Heart right ventricle (tissue), 16 donors: ENCODE measurements at places on chromosomes 12 and 14.

DNA sequence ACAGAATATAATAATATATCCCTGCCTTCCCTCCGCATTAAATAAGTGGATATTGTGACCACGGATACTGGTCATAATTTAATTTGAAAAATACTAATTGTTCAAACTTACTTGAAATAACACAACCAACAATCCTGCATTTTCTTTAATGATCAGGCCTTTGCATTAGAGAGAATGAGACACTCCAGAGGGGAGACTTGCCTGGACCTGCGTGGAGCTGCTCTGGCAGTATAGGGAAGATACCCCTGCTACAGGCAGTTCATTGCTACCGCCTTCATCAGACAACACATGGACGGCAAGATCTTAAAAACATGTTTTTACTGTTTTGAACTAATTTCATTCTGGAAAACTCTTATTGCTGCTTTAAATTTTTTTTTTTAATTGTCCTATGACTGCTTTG lies 211.0 kb upstream of the FAR2 start:
- DNase-seq = no peak

DNA sequence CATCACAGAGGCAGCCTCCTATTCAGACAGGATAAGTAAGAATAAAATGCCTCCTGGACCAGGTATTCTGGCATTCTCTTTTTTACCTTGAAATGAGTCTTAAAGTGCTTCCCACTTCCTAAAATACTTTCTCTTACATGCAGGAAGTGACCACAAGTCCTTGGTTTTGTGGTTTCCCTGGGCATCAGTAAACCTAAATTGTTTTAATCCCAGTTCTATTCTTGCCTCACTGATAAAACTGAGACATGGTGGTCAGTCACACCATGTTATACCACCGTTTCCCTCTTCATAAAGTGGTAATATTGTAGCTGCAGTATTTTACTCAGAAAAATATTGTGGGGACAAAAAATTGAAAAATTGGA lies 1.2 kb upstream of the SALL2 start:
- no peak for DNase-seq

- DNase-seq = peak; percentile 13
Measured at GRCh38 chr14:105151084-105151837, 17.3 kb downstream of the JAG2 start.

- DNase-seq = no peak
Measured at GRCh38 chr14:92939699-92940098, 16.7 kb downstream of the CHGA start.

GRCh38 chr14:23573384-23574015 lies 5.1 kb downstream of the JPH4 start:
- no peak for DNase-seq

- no peak for DNase-seq
Measured at GRCh38 chr14:72495668-72496067, 398.2 kb downstream of the DPF3 start.

- DNase-seq = no peak
Measured at GRCh38 chr12:71455028-71455737, 15.6 kb downstream of the LGR5 start.

DNA sequence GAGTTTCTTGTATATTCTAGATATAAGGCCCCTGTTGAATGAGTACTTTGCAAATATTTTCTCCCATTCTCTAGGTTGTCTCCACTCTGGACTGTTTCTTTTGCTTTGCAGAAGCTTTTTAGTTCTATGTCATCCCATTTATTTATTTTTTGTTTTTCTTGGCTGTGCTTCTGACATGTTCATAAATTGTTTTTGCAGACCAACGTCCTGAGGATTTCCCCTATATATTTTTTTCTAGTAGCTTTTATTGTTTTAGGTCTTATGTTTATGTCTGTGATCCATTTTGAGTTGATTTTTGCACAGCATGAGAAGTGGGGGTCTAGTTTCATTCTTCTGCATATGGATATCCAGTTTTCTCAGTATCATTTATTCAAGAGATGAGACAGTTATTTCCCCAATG lies 70.4 kb upstream of the BTG1 start:
- no peak for DNase-seq

DNA sequence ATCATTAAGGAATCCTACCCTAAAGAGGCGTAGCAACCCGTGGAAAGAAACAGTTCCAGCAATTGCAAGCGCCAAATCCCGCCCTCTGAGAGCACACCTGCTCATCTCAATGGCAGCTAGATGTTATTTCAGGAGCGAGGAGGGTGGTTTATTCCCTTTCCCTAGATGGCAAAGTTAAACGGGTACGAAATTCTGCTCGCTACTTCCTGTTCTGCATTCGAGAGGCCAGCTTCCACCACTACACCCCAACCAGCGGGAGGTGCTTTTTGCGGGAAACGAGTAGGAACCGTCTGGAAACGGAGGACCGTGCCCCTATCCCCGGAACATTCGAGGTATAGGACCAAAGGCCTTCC lies 536 bp downstream of the VPS29 start:
- no peak for DNase-seq

GRCh38 chr12:116159175-116159574 lies 118.3 kb downstream of the MED13L start:
- peak; percentile 42 for DNase-seq

DNA sequence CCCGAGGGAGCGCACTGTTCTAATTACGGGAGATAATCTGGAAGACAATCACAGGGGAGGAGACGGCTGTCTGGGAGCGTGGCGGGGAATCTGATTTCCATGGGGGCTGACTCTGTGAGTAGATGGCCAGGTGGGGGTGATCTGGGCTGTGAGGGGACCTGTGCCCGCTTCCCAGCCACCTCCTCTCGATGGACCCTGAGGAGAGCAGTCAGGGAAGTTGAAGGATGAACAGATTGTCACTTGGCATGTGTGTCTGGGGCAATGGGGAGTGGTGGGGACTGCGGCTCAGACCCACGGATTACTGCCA lies 22.6 kb downstream of the GALNT9 start:
- no peak for DNase-seq

GRCh38 chr12:118073768-118074167 lies 12.8 kb upstream of the WSB2 start:
- DNase-seq = no peak

- DNase-seq = no peak
Measured at GRCh38 chr12:54228471-54228870, 39.7 kb upstream of the SMUG1 start.

DNA sequence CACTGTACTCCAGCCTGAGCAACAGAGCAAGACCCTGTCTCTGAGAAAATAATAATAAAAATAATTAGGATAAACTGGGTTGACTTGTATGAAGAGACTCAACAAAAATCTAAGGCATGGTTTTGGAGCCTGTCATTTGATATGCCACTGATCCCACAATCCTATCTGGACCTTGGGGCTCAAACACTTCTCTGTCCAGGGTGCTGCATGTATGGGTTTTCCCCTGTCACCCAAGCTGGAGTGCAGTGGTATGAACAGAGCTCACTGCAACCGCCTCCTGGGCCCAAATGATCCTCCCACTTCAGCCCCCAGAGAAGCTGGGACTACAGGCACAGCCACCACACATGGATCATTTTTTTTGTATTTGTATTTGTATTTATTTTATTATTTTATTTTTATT lies 5.3 kb upstream of the VSIG10 start:
- no peak for DNase-seq

DNA sequence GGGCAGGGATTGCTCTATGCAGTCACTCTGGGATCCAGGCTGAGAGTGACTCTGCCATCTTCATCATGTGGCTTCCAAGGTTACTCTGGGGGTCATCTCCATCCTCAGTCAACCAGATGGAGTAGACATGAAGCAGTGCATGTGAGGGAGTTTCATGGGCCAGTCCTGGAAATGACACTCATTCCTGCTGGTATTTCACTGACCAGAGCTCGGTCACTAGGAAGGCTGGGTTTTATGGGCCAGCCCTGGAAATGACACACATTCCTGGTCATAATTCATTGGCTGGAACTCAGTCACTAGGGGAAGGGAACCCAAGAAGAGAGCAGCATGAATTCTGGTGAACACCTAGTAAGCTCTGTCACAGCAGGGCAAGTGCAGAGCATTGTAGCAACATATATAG lies 144.7 kb downstream of the SMOC1 start:
- DNase-seq = no peak

- no peak for DNase-seq
Measured at GRCh38 chr14:68644101-68644500, 148.8 kb downstream of the ZFP36L1 start.

GRCh38 chr14:61461808-61462275 lies 140.5 kb downstream of the PRKCH start:
- no peak for DNase-seq

DNA sequence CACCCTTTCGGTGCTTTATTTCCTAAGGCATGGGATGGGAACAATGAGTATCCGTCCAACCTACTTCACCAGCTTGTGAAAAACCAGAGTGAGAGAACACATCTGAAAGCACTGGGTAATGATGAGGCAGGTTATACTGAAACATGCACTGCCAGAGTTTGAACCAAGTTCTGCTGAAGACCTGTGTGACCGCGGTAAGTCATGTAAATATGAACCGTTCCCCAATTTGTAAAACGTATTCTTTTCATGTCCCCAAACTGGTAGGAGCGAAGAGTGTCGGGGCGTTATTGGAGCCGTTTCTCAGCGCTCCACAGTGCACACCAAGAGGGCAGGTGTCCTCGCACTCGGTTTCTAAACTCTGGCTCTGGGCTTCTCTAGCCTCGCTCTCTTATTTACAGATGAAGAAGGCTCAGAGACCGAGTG lies 788 bp upstream of the NGDN start:
- DNase-seq = no peak

DNA sequence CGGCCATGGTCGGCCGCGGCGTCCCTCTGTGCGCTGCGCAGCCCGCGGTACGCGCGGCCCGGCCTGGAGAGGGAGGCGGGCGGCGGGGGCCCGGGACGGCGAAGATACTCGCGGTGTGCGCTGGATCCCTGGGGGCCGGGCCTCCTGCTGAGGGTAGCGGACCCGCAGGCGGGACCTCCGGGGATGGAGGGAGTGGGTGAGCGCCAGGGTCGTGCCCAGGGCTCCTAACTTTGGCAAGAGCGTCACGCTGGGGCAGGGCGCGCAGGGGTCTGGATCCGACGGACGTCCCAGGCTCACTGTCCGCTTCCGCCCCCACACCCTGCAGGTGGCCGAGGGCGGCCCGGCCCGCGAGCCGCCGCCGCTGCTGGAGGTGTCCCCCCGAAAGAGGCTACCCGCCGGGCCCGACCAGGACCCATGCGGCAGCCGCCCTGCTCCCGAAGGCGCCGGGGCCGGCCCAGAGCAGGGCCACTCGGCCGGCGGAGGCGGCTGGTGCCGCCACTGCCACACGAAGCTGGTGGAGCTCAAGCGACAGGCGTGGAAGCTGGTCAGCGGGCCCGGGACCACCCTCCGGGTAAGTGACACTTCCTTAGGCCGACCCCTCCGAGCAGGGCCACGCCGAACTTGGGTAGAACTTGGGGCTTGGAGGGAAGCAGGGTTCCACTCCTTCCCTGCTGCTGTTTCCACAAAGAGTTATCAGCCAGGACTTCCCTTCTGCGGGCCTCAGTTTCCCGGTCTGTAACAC lies 502 bp downstream of the KIF26A start:
- peak; percentile 30 for DNase-seq

DNA sequence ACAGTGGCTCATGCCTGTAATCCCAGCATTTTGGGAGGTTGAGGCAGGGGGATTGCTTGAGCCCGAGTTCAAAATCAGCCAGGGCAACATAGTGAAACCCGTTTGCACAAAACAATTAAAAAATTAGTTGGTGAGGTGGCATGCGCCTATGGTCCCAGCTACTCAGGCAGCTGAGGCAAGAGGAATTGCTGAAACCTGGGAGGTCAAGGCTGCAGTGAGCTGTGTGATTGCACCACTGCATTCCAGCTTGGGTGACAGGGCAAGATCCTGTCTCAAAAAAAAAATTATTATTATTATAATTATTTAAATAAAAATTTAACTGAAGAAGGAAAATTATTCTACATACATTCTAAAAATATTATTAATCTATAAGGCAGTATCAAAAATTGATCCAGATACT lies 164.1 kb downstream of the ITPR2 start:
- DNase-seq = no peak

GRCh38 chr14:23514644-23514957 lies 37.0 kb downstream of the ZFHX2 start:
- DNase-seq = peak; percentile 14

GRCh38 chr14:63852817-63853731 lies at the start of gene SYNE2:
SYNE2 (plus strand) TSS chr14:63853004; CDS start chr14:63909149, 56,145 bp downstream.
- DNase-seq = peak; percentile 84

DNA sequence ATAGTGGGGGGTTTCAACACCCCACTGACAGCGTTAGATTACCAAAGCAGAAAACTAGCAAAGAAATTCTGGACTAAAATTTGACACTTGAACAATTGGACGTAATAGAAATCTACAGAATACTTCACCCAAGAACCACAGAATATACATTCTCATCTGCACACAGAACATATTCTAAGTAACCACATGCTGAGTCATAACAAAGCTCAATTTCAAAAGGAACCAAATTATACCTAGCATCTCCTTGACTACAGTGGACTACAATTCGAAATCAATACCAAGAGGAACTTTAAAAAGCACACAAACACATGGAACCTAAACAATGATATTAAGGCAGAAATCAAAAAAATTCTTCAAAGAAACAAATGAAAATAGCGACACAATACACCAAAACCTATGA lies 871.6 kb upstream of the MDGA2 start:
- DNase-seq = no peak

GRCh38 chr14:24181371-24182077 lies 7.1 kb downstream of the IPO4 start:
- no peak for DNase-seq

- no peak for DNase-seq
Measured at GRCh38 chr12:40107803-40108620, 2.1 kb upstream of the SLC2A13 start.

GRCh38 chr12:49091836-49092085 lies 2.8 kb downstream of the DHH start:
- no peak for DNase-seq

GRCh38 chr12:64603183-64603841 lies 7.0 kb upstream of the RASSF3 start:
- no peak for DNase-seq

- no peak for DNase-seq
Measured at GRCh38 chr14:78182722-78183121, 12.5 kb downstream of the NRXN3 start.

GRCh38 chr12:30923057-30923456 lies 3.5 kb upstream of the TSPAN11 start:
- no peak for DNase-seq
